ENCODE measurements at places on chromosomes 7 and 10. TPM values are rescaled to one million over a fixed set of nuclear protein-coding genes. Genes with fewer than 3 reads are reported as not detected.

DNA sequence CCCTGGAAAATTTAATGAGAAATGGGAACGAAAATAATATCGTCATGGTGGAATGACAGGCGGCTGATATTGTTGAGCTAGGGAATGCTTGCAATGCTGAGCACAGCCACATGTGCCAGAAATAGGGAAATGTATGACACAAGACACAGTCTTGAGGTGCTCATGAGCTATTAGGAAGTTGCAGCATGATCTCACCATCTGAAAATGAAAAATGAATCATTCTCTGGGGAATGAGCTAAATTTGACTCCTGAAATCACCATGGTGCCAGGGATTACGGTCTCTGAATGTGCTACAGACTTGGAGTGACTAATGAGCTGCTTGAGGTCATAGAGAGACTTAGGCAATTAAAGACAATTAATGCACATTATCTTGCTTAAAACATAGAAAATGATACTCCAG is 845.0 kb downstream of the CNTNAP2 start:
- no peak for DNase-seq

DNA sequence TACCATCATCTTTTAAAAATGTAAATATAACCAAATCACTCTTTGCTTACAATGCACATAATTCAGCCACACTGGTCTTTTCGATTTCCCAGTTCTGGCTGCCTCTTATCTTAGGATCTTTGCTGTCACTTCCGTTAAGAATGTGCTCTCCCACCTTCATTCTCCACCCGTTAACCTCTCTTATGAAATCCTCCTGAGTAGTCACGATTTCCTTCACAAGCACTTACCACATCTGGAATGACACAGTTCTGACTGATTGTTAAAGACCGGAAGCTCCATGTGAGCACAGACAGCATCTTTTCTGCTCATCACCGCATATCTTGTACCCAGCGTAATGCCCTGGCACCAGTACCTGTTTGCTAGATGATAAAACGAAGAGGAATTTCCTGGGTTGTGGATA is 84.3 kb downstream of the CUL2 start:
- DNase-seq: no peak

- no peak for DNase-seq
Observed at GRCh38 chr7:24572016-24572392, 1.2 kb upstream of the PALS2 start.

DNA sequence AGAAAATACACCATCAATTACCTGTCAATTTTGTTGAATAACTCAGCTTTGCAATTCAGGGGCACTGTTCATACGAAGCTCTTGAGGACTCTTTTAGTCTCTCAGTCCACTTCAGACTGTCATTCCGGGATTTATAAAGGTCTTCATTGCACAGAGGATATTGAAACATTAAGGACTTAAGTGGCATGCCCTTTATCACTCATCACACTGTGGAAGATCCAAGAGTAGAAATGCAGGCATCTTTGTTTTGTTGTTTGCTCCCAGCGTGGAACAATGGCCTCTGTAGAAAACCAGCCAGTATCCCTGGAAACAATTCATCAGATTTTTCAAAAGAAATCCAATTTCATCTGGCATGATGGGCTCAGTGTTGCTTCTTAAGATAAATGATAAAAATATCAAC is 66.3 kb upstream of the LRGUK start:
- DNase-seq: no peak

Gene PAPOLB
- total RNA-seq: 2.2 TPM

Gene ENO4
- total RNA-seq: 0.74 TPM
